ENCODE measurements at places on chromosomes 5 and 9.

DNA sequence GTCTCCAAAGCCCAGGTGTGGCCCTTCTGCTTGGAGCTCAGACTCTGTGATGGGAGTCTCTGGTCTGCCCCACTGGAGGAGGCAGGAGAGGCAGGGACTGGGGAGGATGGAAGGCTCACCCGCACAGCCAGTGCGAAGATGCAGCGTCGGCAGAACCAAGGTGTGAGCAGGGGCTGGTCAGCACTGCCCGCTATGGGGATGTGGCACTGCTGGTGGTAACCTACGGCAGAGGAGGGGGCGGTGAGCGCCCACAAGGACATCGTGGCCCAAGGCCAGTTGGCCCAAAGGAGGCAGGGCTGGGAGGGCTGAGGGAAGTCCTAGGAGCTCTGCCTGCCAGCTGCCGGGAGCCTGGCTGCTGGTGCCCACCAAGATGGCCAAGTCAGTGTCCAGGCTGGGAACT is 7.3 kb downstream of the PHF19 start:
- no peak for DNase-seq

DNA sequence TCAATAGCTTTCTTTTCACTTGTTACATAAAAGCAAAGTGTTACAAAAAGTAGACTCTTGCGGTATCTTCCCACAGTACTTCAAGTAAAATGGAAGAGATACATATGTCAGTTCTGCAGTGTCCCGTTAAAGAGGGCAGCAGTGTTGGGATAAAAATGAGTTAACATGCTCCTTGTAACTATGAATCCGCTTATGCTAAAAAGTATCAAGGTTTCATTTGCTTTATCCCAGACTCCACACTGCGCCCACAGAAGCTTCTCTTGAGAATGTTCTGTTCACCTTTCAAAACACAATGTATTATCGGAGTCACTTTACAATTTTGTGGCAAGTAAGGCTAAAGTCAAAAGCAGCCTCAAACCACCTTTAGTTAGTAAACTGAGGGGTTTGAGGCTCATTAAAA is 790 bp downstream of the PTAR1 start:
- DNase-seq: no peak

- DNase-seq: no peak
These were observed 123.8 kb upstream of the PHYKPL start for GRCh38 chr5:178356431-178356872.

- DNase-seq: no peak
These were observed 106.1 kb downstream of the THBS4 start for GRCh38 chr5:80141147-80141671.

DNA sequence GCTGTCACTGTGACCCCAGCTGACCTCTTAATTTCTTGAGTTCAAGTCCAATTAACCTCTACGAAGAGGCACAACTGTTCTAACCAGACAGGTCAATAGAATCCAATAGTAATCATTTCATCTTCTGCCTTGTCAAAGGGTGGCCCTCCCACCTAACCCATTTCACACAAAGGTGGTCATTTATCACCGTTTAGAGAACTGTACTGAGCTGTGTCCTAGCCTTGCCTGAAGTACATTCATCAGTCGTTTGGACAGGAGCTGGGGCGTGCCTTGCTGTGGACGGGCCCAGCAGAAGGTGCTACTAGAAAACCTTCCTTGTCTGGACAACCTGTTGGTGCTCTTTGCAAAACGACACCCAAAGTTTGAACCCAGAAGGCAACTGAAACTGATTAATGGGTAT is 605.4 kb downstream of the ISL1 start:
- DNase-seq: no peak

DNA sequence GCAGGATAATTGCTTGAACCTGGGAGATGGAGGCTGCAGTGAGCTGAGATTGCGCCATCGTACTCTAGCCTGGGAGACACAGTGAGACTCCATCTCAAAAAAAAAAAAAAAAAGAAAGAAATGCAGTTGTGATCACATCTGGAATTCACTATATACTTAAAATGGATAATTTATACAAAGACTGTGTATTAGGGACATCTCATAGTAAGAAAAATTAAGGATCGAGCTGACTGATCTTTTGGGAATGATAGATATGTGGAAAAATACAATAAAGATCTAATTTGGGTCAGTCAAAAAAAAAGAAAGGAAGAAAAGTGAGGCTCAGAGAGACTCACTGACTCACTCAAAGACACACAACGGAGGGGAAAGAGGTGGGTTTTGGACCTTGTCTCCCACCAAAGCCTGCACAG is 73.2 kb upstream of the STXBP1 start:
- no peak for DNase-seq

DNA sequence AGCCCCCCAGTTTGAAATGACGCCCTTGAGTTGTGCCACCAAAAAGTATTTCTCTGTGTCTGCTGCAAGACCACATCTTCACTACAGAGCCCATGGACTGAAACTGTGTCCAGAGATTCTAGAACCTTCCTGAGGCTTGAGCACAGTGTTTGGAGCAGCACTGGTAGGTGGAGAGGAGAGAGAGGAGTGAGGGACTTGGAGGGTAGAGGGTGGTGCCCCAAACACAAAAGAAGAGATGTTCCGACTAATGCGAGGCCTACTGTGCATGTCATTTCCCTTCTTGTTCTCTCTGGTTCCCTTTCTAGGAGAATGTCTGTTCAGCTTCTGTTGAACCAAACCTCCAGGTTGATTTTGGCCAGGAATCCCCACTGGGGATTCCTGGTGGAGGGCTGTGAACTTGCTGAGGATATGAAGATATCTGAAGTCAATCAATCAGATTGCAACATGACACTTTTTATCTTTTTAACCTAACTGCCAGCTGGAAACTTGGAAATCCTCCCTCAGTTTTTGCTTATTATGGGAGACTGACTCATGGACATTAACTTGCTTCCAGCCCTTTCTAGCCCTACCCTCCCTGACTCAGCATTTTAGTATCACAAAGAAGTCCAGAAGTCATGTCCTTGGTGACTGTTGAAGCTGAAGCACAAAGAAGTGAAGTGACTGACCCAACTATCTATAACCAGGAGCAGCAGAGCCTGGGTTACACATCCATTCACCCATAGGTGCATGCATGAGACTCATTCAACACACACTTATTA is 154.5 kb downstream of the NR3C1 start:
- DNase-seq: no peak

DNA sequence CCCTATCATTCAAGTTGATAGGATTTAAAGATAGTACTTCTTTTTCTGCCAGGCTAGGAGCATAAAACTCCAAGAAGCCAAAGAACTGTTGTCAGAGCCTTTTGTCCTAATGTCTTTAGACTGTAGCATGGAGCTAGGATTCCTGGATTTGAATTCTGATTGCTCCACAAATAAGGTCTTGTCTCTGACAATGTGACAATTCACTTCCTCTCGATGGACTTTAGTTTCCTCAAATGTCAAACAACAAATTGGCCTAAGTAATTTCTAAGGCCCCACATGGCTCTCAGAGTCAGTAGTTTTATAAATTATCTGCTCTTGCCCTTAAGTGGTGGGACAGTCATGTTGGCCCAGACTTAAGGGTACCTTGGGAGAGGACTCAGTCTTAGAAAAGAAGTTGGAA is 36.7 kb downstream of the RFK start:
- DNase-seq: no peak

DNA sequence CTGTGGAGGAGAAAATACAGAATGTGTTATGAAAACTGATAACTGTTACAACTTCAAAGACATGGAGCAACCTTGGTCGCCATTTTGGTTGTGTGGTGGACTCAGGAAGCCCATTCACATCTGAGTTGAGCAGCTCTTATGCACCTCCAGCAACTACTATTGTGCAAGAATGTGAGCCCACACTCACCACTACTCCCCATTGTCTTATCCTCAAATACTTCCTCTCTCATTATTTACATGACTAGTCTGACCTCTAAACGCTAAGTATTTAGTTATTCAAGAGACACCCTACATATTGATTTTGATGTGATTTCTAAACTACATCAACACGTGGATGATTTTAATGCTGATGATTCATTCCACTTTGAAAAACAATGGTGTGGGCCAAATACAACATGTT is 516.6 kb upstream of the CLINT1 start:
- DNase-seq: no peak

DNA sequence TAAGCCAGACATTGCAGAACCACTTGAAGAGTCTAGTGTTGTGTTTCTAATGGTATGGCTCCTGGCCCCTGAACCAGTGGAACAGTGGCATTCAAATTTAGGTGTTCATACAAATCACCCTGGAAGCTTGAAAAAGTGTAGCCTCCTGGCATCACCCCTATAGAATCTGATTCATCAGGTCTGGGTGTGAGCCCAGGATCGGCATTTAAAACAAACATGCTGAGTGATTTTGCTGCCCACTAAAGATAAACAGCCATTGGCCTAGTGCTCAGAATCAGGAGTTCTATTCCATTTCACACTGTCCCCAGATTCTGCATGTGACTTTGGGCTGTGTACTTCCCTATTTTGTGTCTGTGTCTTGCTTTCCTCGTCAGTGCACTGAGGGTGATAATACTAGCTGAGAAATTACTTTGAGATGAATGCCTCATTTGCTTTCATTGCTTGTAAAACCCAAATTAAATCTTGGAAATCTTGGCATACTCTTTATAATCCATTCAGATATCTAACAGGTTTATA is 241.5 kb upstream of the CLINT1 start:
- DNase-seq: no peak

- DNase-seq: no peak
These were observed 1962.2 kb upstream of the WWC1 start for GRCh38 chr5:166329149-166329800.

DNA sequence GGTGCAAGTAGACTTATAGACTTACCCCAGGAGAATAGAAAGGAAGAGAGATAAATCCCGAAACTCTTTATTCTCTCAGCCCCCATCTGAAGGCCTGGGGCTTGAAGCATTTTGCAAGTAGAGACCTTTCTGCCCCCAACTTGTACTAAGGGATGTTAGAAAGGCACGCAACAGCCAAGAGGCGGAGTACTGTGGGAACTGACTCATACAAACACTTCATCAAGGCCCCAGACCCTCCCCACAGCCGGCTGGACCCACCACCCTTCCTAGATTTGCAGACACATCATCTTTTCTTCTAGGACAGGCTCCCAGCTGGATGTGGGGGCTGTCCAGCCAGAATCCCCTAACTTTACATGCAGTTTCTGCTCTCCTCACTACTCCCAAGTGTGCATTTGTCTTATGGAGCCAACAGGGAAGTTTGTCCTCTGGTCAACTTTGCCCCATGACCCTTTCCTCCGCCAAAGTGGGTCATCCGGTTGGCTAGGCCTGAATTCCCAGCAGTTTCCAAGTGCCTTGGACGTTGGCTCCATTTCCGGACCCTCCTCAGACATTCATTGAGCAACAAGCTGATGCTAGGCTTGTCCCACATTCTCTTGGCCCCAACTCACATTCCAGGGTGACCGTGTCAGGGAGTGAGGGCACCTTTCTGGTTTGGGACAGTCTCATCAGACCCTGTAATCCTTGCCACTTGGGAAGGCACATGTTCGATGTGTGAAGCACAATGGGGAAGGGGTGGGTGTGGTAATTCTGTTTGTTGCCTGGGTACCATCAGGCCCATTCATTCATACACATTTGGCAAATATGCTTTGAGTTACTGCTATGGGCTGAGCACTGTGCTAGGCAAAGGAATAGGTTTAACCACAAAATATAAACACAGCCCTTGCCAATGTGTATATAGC is 64.6 kb downstream of the ABLIM3 start:
- DNase-seq: no peak

DNA sequence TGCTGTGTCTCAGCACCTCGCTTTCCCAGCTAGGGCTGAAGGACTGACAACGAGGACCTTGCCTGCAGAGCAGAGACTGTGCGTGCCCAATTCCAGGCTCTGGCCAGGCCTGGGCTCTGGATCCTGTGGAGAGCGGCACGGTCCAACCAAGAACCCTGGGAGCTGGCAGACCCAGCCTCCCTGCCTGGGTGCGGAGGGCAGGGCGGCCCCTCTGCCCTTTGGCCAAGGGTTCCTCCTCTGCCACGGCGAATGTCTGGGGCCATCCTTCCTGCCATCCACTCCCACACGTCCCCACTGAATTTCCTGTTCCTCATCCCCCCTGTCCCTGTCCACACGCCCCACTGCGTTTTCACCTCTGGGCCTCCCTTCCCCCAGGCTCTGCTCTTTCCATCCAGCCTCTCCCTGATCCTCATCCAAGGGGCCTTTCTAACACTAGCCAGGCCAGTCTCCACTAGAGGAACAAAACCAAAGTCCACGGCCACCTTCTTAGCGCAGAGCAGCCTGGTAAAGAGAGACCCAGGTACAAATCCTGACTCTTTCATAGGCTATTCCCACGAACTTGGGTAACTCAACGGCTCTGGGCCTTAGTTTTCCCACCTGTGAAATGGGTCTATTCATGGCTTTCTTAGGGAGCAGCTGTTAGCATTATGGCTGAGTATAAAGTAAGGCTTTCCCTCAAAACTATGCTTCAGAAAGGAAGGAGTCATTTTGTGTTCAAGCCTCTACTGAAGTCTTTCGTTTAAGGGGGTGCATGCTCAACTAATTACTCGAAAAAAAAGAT is 95.5 kb upstream of the PHYKPL start:
- no peak for DNase-seq

GRCh38 chr5:16794269-16794913 is 141.7 kb downstream of the MYO10 start:
- DNase-seq: no peak

GRCh38 chr5:83632874-83633273 is 87.8 kb downstream of the HAPLN1 start:
- DNase-seq: no peak

GRCh38 chr9:121368138-121368522 is 1.9 kb downstream of the STOM start:
- DNase-seq: no peak

DNA sequence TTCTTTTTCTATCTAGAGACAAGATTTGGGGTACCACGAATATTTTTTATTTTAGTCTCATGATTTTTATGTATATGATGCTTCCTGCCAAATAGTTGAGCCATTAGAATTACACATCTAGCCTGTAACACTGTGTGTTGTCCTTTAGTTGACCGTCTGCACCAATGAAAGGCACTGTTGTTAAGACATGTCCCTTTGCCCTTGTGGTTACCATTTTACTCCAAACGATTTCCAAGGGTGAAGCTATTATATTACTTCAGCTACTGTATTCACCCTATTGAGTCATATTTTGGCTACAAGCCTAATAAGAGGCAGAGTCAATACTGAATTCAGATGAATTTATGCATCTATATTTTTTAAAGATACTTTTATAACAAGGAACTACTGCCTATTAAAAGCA is 207.6 kb downstream of the CETN3 start:
- DNase-seq: no peak

DNA sequence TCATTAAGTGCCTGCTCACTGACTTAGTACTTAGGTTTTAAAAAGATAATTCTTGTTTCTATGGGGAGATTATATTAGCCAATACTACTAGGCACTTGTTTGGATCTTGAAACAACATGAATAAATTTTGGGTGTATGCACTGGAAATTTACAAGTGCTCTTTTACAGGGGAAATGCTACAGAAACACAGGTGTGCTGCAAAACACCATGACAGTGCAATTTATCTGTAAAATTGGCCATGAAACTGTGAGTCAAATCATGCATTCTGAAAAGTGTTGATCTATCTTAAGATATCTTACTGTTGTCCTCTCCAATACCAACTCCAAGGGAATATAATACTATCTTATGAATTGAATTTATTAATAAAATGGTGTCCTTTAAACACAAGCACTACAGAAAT is 12.1 kb upstream of the PCDHB1 start:
- no peak for DNase-seq

GRCh38 chr9:109894921-109895758 is 115.1 kb downstream of the PALM2AKAP2 start:
- peak; percentile 17 for DNase-seq

- DNase-seq: no peak
These were observed 54.0 kb downstream of the CTNNA1 start for GRCh38 chr5:138807182-138807581.
